ENCODE measurements at places on chromosomes 4 and X. TPM values are rescaled to one million over a fixed set of nuclear protein-coding genes. Genes with fewer than 3 reads are reported as not detected.

CHM gene
- 17.1 TPM for total RNA-seq

CCNB3 gene
- total RNA-seq: 0.10 TPM

KCNE5 gene
- total RNA-seq: 0.74 TPM

PDE6B gene
- 12.7 TPM for total RNA-seq

GRCh38 chrX:47748576-47748975, 88.1 kb upstream of the ZNF81 start:
- no peak for DNase-seq

GRCh38 chr4:7104366-7105031, 36.6 kb upstream of the GRPEL1 start:
- DNase-seq: peak; percentile 34

DNA sequence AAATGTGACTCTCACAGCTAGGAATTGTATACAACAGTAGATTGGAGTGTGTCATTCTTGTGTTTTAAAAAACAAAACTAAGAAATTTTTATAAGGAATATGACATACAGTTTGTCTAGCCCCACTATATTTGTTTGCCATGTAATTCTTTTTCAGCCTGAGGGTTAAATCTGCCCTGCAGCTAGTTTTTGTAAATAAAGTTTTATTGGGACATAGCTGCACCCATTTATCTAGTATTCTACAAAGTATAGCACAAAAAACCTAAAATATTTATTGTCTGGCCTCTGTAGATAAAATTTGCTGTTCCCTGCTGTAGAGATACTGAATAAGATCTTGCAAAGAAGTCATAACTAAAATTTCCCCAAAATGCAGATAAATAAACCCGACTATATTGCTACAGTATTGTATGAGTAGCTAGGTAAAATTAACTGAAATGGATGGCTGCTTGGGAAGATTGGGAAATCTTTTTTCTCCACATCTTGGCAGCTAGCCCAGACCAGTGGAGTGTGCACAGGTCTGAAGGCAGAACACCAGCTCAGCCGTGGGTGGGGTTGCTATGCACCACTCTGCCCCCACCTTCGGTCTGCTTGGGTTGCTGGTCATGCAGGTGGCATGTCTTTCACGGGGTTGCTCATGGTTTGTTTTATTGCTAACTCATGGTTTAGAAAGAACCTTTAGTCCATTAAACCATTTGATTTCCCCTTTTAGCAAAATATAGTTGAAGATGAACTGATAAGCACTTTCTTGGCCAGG, 127.9 kb downstream of the KLHL8 start:
- DNase-seq: no peak

DNA sequence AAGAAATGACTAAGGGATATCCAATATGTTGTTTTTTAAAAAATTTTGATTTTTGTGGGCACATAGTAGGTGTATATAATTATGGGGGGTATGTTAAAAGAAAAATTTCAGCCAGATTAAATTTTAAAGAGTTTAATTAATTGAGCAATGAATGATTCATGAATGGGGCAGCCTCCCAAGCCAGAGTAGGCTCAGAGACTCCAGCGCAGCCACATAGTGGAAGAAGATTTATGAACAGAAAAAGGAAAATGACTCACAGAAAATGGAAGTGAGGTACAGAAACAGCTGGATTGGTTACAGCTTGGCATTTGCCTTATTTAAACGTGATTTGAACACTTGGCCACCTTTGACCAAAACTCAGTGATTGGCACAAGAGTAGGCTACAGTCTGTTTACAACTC, 91.7 kb downstream of the SPATA18 start:
- no peak for DNase-seq

GRCh38 chrX:332916-333610, 14.5 kb upstream of the GTPBP6 start:
- DNase-seq: no peak

DNA sequence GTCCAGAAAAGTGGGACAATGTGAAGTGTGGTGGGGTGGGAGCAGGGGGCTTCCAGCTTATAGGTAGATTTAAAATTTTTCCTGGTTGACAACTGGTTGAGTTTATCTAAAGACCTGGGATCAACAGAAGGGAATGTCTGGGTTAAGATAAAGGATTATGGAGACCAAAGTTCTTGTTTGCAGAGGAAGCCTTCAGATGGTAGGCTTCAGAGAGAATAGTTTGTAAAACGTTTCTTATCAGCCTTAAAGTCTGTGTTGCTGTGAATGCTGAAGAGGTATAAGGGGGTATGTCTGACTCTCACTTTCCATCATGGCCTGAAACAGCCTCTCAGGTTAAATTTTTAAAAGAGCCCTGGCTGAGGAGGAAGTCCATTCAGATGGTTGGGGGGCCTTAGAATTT, 20.5 kb downstream of the MGST2 start:
- no peak for DNase-seq

DNA sequence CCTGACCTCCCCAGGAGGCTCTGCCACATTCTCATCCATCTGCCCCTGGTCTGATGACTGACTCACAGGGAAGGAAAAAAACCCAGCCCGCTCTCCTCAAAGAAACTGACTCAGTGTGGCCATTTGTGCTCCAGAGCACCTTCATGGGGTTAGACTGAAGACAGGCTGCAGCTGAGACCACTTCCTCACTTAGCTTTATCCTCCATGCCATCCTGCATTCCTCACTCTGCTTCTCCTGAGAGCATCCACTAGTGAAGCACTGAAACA, 35.9 kb upstream of the HPSE start:
- DNase-seq: no peak

DNA sequence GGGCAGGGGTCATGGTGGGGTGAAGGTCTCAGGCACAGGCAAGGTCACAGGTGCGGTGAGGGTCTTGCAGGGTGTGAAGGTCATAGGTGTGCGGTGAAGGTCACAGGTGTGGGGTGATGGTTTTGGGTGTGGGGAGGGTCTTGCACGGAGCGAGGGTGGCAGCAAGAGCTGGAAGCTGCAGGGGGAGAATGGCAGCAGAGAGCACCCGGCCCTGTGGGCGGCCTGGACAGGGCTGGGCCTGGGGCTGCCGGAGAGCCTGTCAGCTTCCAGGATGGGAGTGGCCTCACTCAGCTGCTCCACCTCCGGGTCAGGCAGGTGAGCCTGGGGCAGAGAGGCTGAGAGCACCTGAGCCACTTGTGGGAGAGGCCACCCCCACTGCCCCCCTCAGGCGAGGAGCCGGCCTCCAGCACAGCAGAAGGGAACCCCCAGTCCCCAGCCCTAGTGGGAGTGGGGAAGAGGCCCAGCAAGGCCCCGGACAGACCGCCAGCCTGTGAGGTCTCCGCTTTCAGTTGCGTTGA, 1.5 kb downstream of the MSANTD1 start:
- peak; percentile 95 for DNase-seq

DNA sequence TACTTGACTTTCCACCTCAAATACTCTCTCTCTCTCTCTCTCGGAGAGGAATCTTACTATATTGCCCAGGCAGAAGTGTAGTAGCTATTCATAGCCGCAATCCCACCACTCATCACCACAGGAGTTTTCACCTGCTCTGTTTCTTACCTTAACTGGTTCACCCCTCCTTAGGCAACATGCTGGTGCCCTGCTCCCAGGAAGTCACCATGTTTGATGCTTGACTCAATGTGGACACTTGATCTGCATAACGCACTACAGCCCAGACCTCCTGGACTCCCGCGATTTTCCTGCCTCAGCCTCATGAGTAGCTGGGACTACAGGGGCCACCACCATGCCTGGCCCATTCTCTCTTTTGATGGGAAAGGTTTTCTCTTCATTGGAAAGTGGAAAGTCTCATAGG, 271.8 kb downstream of the FBXW7 start:
- no peak for DNase-seq

- DNase-seq: no peak
Measured at GRCh38 chr4:84336964-84337705, 162.0 kb downstream of the NKX6-1 start.

GRCh38 chrX:7318661-7319060, 170.7 kb upstream of the PUDP start:
- DNase-seq: no peak

- no peak for DNase-seq
Measured at GRCh38 chr4:87849612-87850011, 16.8 kb downstream of the MEPE start.

DNA sequence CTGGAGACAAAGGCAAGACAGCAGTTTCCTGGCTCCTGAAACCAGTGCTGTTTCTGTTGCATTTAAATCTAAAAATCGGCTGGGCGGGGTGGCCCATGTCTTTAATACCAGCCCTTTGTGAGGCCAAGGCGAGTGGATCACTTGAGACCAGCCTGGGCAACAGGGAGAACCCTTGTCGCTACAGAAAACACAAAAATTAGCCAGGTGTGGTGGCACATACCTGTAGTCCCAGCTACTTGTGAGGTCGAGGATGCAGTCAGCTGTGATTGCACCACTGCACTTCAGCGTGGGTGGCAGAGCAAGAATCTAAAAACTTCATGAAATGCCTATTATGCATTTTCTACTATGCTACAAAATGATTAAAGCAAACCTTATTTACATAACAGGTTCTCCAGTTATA, 205.4 kb upstream of the ITM2A start:
- no peak for DNase-seq

DNA sequence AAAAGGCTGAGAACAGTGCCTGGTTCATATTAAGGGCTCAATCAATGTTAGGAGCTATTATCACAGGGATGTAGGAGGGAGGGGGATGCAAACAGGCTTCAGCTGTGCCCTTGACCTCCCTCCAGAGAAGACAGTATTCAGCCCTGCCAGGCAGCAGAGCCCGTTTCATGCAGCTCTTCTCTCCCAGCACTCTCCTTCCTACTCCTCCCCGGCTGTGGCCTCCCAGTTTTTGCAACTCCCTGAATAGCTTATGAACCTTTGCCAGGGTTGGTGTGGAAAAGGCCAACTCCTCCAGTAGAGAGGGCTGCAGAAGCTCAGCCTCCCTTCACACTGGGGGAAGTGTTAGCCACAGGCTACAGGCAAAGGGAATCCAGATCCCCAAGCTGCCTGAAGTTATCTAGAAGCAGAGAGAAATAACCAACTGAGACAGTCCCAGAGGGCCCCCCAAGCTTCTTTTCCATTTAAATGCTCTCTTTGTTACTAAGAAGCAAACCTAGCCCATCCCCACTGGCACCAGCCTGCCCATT, 31.7 kb upstream of the APLN start:
- peak; percentile 54 for DNase-seq

- no peak for DNase-seq
Measured at GRCh38 chr4:165756836-165757235, 116.2 kb upstream of the TLL1 start.

DNA sequence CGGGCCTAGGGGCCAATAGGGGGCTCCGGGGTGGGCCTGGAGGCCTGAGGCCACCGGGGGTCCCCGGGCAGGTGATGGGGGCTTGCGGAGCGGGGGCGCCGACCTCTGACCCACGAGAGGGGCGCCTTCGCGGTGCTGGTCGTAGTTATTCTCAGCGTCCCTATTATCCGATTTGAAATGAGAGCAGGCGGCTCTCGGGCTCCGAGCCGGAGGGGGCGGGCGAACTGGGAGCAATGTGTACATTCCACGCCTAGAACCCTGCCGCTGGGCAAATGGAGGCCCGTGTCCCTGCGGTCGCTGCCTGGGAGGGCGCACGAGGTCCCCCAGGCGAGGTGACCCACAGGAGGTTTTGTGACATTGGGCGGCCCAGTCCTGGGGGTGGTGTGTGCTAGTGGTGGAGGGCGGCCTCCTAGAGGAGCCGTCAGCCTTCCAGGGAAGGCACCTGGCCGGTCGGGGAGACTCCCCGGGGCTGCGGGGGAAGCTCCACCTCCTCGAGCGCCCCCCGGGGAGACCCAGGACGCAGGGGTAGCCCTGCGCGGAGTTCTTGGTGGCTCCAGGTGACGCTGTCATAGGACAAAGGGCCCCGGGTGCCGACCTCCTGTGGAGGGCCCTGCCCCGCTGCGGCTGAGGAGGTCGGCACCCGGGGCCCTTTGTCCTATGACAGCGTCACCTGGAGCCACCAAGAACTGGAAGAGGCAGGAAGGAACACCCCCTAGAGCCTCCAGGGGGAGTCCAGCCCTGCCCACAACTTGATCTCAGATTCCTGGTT, 102.6 kb upstream of the PRKX start:
- DNase-seq: peak; percentile 76

- DNase-seq: no peak
Measured at GRCh38 chrX:28225513-28225912, 244.3 kb upstream of the DCAF8L1 start.

DNA sequence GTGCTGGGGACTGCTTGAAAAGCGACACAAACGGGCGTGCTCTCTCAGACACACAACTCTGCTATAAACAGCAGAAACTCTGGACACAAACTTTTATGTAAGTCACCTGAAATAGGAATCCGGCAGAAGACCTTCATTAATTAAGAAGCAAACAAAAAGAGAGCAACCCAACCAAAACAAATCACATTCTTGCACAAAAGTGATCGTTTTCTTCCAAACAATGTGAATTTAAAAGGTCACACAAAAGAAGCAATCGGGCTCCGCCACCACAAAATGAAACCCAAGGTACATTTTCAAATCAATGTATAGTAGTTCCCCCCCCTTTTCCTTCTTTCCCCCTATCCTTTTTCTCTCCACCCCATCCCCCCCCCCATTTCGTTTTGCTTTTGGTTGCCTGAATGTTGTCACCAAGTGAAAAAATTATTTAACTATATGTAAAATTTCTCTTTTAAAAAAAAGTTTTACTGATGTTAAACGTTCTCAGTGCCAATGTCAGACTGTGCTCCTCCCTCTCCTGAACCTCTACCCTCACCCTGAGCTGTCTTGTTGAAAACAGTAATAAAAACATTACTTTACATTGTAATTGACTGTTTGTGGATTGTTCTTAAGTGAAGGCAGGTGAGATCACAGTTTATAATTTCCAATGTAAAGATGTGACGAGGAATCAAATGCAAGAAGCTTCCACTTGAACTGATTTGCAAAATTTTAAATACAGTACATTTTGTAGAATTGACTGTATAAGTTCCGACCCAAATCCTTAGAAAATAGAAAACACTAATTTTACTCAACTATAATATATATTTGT, 2.4 kb downstream of the MAB21L2 start:
- no peak for DNase-seq

DNA sequence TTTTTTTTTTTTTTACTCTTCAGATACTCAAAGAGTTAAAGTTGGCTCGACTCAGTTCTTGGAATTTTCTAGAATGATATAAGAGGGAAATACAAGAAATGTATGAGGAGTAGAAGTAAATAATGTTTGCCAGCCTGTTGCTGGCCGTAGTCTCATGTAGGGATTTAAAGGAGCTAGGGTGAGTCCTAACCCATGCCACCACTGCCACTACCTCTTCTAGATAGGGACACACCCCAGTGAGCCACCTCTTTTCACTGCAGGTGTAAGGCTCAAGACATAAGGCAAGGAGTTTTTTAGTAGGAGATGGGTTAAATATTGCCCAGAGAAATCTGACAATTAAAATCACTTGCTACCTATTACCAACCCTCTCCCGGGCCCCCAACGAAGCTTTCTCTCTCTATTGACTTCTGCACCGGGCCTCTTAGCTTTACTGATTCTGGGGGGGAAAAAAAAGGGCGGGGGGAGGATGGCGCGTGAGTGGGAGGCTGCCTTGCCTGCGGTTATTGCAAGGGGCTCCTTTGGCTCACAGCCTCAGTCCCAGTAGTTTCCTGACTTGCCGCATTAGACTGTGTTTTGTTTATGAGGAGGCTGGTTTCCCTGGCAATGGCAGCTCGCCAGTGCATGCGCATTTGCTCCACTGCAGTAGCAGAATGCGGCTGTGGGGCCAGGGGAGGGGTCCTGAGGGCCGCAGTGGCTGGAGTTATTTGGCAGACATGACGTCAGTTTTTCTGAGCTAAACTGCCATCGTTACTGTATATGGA, 3.0 kb downstream of the LINC00632 start:
- peak; percentile 63 for DNase-seq

Measured in H7 (cell line).